ENCODE measurements at places on chromosomes 2 and 18. TPM values are rescaled to one million over a fixed set of nuclear protein-coding genes. Genes with fewer than 3 reads are reported as not detected.

SERPINB4 gene
- total RNA-seq, result not detected

GRCh38 chr2:107062599-107063220, 176.7 kb upstream of the ST6GAL2 start:
- H3K4me1 ChIP-seq, result peaks cover 2% of the 10 kb centered on the region
- H3K4me3 ChIP-seq, result no peak overlapping the region
- H3K27me3 ChIP-seq, result peaks cover 2% of the 10 kb centered on the region

- H3K4me3 ChIP-seq, result no peak overlapping the region
- H3K27me3 ChIP-seq, result peaks cover 33% of the 10 kb centered on the region
- H3K27ac ChIP-seq, result no peak overlapping the region
Observed at GRCh38 chr2:44774826-44775492, 166.5 kb upstream of the SIX3 start.

CFC1 gene
- 27.7 TPM for total RNA-seq

- peaks cover 1% of the 10 kb centered on the region for H3K36me3 ChIP-seq
- H3K4me3 ChIP-seq, result no peak overlapping the region
- peaks cover 20% of the 10 kb centered on the region for H3K4me1 ChIP-seq
- DNase-seq, result no peak
- no peak overlapping the region for H3K27ac ChIP-seq
Observed at GRCh38 chr18:6593142-6593885, 136.2 kb upstream of the ARHGAP28 start.

GRCh38 chr2:205975082-205975949, 110.7 kb downstream of the INO80D start:
- H3K4me3 ChIP-seq, result peak overlapping the region; percentile 49
- H3K4me1 ChIP-seq, result peaks cover 28% of the 10 kb centered on the region
- no peak for DNase-seq
- no peaks in the 10 kb centered on the region for H3K27me3 ChIP-seq
- peak overlapping the region; percentile 99 for H3K27ac ChIP-seq

FAM237A gene
- total RNA-seq, result not detected

SAG gene
- total RNA-seq, result not detected

DNA sequence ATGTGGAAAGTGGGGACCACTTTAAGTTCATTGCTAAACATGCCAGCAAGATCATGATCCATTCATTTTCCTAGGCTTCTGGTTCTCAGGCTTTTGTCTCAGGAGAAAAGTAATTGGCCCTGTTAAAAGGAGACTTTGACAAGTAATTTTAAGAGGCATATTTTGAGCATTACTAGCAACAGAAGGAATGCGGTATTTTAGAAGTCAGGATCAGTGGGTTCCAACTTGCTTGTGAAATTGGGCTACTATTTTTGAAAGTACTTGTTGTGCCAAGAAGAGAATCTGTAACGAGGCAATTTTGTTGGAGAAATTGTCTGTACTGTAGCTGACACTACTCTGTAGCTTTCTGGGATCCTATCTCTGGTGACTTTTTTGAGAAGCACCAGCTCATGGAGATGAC, 59.4 kb downstream of the CERS6 start:
- peaks cover 7% of the 10 kb centered on the region for H3K4me1 ChIP-seq
- no peak for DNase-seq
- H3K27ac ChIP-seq, result no peak overlapping the region
- H3K36me3 ChIP-seq, result no peaks in the 10 kb centered on the region
- H3K4me3 ChIP-seq, result no peak overlapping the region
- H3K27me3 ChIP-seq, result no peaks in the 10 kb centered on the region

MRPL44 gene
- total RNA-seq, result 26.1 TPM

GRCh38 chr2:119123389-119123788, 35.2 kb downstream of the C1QL2 start:
- no peaks in the 10 kb centered on the region for H3K36me3 ChIP-seq
- H3K27me3 ChIP-seq, result peaks cover 54% of the 10 kb centered on the region
- H3K4me1 ChIP-seq, result peaks cover 1% of the 10 kb centered on the region
- DNase-seq, result no peak

All from progenitor cell of endocrine pancreas (in vitro differentiated cells).